ENCODE measurements at places on chromosomes 1 and 21.

- DNase-seq: no peak
Observed at GRCh38 chr1:55311057-55311641, 96.0 kb upstream of the USP24 start.

- DNase-seq: no peak
Observed at GRCh38 chr1:93669369-93669768, 12.3 kb downstream of the BCAR3 start.

GRCh38 chr1:155761736-155762405 is 73.0 kb downstream of the DAP3 start:
- DNase-seq: no peak

- DNase-seq: no peak
Observed at GRCh38 chr1:159869607-159870006, 7.2 kb upstream of the VSIG8 start.

- no peak for DNase-seq
Observed at GRCh38 chr1:87000460-87000859, 86.0 kb downstream of the HS2ST1 start.

DNA sequence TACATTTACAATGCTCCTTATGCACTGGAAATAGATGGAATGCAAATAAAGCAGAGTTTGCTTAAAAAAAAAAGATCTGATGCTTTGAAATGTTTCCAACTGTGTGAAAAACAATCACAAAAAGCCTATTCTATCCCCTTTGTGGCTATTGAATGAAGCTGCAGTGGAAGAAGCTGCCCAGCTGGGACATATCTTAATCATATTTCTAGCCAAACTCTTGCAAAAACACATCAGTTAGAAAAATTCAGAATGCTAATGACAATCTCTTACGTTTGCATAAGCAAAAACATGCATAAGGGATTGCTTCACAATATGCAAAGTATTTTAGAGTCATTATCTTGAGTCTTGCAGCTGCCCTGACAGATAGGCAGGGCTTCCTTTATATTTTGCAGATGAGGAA is 526.4 kb upstream of the USP24 start:
- DNase-seq: no peak

- DNase-seq: no peak
Observed at GRCh38 chr1:5992814-5993555, 760 bp upstream of the NPHP4 start.

DNA sequence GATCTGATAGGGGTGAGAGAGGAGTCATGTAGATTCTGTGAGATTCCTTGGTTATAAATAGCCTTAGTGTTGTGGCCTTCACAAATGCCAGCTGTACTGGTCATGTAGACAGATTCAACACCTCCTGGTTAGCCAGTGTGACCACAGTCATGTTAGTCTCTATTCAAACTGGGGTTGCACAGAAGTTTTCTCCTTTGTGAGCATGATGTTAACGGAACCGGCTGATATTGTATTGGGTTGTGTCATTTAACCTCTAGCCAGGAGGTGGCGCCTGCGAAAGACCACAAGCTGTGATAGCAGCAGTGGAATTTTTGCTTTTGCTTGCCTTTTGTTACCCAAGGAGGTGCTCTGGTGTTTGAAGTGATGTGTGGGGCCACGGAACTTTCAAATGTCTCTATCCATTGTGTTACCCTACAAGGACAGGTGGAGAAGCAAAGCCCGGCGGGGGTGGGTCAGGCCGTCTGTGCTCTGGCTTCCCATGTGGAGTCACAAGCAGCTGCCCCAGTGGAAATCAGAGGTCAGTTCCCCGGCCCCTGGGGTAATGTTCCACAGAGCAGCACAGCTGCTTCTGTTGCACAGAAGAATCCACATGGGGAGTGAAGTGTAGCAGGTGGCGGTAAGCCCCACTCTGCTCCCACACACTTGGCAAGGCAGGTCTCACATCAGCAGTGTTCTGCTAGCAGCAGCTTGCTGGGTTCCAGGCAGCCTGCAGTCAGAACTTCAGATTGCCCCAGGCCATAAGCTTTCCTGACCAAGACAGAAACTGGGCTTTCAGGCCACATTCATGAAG is 112.6 kb downstream of the ADAMTS1 start:
- DNase-seq: no peak

DNA sequence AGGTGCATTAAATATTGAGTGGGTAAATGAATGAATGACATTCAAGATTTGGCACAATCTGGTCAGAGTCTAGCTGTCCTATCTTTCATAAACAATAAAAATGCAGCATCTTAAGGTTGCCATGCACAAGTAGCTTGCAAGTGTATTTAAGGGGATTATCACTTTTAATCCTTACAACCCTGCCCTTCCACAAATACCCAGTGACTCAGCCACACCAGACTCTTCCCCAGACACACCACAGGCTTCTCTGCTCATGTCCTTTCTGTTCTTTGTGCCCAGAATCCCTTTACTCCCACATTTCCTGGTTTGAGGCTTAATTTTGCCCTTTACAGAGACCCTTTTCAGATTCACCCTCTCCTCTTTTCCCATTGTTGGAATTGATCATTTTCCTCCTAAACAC is 59.8 kb downstream of the KIRREL1 start:
- no peak for DNase-seq

- no peak for DNase-seq
Observed at GRCh38 chr1:44568128-44568900, 106.0 kb downstream of the TMEM53 start.

- DNase-seq: no peak
Observed at GRCh38 chr1:53681351-53681976, 57.5 kb downstream of the GLIS1 start.

Measured in stimulated activated CD8-positive, alpha-beta memory T cell treated with anti-CD3 and anti-CD28 coated beads, Interleukin-7, amount 100 ng/mL, for 1 hour (primary cell).